ENCODE measurements at places on chromosomes 12 and 14.

- no peak for DNase-seq
Observed at GRCh38 chr12:5648692-5649359, 216.9 kb downstream of the NTF3 start.

DNA sequence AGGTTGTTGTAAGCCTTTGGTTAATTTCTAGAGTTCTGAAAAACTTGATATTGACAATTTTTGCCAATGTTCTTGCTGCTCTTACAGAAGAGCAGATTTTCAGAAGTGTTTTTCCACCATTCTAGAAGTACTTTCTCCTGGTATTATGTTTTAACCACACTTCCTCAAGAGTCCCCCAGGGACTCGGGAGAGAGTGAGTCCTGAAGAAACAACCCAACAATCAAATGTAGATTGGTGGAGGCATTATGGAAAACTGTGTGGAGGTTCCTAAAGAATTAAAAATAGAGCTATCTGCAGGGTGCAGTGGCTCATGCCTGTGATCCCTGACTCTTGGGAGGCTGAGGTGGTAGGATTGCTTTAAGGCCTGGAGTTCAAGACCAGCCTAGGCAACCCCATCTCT lies 26.7 kb downstream of the OR10P1 start:
- no peak for DNase-seq

GRCh38 chr12:70553391-70553859 lies 83.8 kb downstream of the PTPRB start:
- DNase-seq: no peak

DNA sequence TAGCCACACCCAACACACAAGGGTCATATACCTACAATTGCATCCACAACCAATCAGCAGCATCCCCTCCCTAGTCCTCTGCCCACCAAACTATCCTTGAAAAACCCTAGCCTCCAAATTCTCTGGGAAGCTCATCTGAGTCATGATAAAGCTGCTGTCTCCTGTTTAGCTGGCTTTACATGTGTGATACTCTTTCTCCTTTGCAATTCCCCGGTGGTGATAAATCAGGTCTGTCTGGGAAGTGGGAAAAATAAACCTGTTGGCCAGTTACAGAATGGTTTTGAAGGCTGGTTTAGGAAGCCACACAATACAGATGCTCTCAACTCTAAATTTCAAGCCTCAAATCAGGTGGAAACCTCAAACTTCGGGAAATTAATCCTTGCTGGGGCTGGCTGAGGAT lies 41.9 kb downstream of the TMEM132D start:
- DNase-seq: no peak

- DNase-seq: no peak
Observed at GRCh38 chr14:71089971-71090370, 182.7 kb downstream of the PCNX1 start.

- DNase-seq: no peak
Observed at GRCh38 chr14:73789989-73790581, 61.5 kb upstream of the PTGR2 start.

All from stimulated activated CD8-positive, alpha-beta memory T cell treated with anti-CD3 and anti-CD28 coated beads, Interleukin-2, amount 100 ng/mL, for 1 hour (primary cell).